ENCODE measurements at places on chromosomes 1 and 21. TPM values are rescaled to one million over a fixed set of nuclear protein-coding genes. Genes with fewer than 3 reads are reported as not detected.

Gene CFAP141
- total RNA-seq: not detected

Gene C1QA
- total RNA-seq: not detected

Gene CATSPERE
- total RNA-seq: 1.9 TPM

Gene PADI2
- total RNA-seq: not detected

Gene MATN1
- not detected for total RNA-seq

Gene S100A1
- not detected for total RNA-seq

Gene TRIM58
- 0.66 TPM for total RNA-seq

Gene KCND3
- total RNA-seq: 0.25 TPM

Gene LRRN2
- total RNA-seq: under 0.01 TPM

Gene TLCD4
- total RNA-seq: 0.75 TPM

Gene REN
- 0.77 TPM for total RNA-seq

Gene FABP3
- total RNA-seq: 52.1 TPM

Gene MUL1
- total RNA-seq: 25.7 TPM

Gene CFHR5
- not detected for total RNA-seq

Gene TP73
- total RNA-seq: under 0.01 TPM

Gene SPRR4
- total RNA-seq: not detected

Gene PLA2G4A
- 26.8 TPM for total RNA-seq

Gene OR2L3
- total RNA-seq: 0.12 TPM

Gene SHISAL2A
- total RNA-seq: not detected

Gene HUNK
- total RNA-seq: 0.12 TPM

Gene GIPC2
- total RNA-seq: 0.11 TPM
